ENCODE measurements at places on chromosomes 1 and 21.
A peak's percentile ranks its signal among the peaks of the same experiment; 100 is the strongest.

DNA sequence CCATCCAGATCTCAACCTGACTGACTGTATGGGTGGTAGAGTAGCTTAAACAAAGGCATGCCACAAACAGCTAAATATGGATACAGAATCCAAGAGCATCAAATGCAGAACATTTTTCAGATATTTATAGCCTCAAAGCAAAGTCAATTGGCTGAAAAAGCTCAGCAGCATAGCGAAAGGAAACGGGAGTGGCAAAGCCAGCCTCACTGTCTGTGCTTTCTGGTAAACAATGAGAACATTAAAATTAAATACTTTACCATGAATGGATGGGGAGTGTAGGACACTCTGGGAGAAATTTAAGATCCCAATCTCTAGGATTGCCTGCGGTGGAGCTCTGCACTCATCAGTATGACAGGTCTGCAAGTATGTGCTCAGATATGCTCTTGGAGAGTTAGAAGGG is 4.4 kb downstream of the RASAL2 start:
- DNase-seq = no peak

GRCh38 chr1:236565530-236565929 is 38.8 kb downstream of the HEATR1 start:
- no peak for DNase-seq

GRCh38 chr1:26170472-26170821 is 739 bp downstream of the ZNF593 start:
- no peak for DNase-seq

- DNase-seq = no peak
Observed at GRCh38 chr21:26776310-26777021, 68.7 kb downstream of the ADAMTS1 start.

GRCh38 chr1:201933840-201934430 is 12.4 kb downstream of the LMOD1 start:
- no peak for DNase-seq

DNA sequence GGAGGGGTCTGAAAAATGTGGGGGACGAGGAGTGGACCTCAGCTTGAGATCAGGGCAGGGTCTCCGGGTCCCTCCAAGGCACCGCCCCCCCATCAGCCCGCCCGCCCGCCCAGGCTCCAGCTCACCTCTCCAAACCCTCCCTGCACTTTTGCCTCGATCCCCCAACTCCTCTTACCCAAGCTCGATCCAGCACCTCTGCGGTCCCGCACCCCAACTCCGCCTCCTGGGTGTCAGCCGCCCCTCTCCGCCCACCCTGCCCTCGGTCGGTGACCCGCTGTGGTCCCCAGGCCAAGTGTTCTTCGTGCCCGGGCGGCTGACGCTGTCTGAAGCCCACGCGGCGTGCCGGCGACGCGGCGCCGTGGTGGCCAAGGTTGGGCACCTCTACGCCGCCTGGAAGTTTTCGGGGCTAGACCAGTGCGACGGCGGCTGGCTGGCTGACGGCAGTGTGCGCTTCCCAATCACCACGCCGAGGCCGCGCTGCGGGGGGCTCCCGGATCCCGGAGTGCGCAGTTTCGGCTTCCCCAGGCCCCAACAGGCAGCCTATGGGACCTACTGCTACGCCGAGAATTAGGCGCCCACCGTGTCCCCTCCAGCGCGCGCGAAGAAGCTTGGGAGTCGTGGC is 5.7 kb downstream of the HAPLN2 start:
- peak; percentile 78 for DNase-seq

- no peak for DNase-seq
Observed at GRCh38 chr1:27033043-27033746, 20.5 kb upstream of the TENT5B start.

- no peak for DNase-seq
Observed at GRCh38 chr1:204285436-204286305, 71.9 kb upstream of the GOLT1A start.

DNA sequence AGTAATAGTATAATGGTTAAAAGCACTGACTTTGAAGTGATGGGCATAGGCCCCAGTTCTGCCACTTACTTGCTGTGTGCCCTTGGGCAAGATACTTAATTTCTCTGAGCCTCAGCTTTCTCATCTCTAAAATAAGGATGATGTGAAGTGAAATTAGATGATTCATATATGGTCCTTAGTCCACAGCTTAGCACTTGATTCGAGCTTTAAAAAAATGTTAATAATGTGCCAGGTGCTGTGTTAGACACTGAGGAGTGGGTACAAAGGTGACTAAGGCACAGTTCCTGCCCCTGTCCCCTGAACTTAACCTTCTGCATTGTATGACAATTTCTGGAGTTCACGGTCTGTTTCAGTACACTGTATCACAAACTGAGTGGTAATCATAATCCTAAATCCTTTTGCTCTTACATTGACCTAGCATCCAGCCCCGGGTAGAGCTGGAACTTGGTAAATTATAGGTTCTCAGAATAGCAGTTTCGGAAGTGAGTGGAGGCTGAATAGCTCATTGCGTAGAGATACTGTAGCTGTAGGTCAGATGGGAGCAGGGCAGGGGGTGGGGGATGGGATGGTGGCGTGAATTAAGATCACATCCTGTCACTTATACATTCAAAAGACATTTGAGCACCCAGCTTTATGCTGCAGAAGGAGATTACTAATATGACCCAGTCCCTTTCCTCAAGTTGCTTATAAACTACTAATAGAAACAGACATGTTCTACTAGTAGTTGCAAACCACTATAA is 1.5 kb downstream of the ZNF691 start:
- DNase-seq = no peak

GRCh38 chr1:61457526-61458040 is 267.4 kb downstream of the TM2D1 start:
- no peak for DNase-seq

DNA sequence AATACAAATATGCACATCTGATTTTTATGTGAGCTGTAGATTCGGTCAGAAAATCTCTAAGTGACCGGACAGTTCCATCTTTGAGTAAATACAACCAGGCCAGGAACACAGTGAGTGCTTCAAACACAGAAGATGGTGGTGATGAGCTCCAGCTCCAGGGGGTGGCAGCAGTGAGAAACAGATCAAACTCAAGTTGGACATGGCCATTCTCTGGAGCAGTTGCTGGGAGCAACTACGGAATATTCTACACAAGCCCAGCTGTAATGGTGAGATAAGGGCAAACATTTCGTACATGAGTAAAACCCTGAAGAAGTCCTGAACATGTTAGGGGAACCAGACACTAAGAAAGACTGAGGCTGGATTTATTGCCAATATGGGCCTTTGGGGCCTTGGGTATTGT is 100.7 kb downstream of the BARHL2 start:
- DNase-seq = peak; percentile 44

GRCh38 chr21:38987633-38988508 is 182.1 kb downstream of the ETS2 start:
- no peak for DNase-seq

DNA sequence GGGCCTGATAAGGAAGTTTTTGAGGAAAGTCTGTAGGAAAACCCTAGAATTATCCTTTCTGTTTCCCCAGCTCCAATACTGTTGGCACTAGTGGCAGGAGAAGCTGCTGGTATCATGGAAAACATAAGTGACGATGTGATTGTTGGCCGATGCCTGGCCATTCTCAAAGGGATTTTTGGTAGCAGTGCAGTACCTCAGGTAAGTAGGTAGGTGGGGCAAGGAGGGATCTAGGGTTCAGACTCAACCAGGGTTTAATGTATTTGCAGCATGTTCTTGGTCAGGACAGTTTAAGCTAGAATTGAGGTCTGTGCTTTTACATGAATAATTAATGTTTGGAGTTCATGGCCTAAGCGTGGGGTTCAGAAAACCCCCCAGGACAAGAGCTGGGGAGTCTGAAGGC is 62.1 kb downstream of the KDM1A start:
- DNase-seq = peak; percentile 51

GRCh38 chr1:229156872-229157271 is 114.0 kb upstream of the RAB4A start:
- DNase-seq = peak; percentile 59

DNA sequence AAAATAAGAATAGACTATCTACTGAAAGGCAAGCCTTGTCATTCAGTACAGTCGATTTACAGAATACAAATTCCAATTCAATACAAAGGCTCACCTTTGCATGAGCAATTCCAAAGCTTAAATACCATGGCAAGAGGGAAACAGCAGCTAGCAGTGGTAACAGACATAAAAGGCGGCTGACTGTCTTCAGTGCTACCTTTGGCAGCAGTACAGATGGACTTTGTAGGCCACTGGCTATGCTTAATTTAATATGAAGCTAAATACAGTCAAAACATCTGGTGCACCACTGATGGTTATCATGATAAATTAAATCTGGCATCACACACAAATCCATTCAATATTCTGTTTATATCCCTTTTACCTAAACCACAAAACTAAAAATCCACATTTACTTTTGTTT is 62.4 kb downstream of the RERE start:
- peak; percentile 25 for DNase-seq

GRCh38 chr21:46620846-46621245 is 14.6 kb upstream of the PRMT2 start:
- no peak for DNase-seq

DNA sequence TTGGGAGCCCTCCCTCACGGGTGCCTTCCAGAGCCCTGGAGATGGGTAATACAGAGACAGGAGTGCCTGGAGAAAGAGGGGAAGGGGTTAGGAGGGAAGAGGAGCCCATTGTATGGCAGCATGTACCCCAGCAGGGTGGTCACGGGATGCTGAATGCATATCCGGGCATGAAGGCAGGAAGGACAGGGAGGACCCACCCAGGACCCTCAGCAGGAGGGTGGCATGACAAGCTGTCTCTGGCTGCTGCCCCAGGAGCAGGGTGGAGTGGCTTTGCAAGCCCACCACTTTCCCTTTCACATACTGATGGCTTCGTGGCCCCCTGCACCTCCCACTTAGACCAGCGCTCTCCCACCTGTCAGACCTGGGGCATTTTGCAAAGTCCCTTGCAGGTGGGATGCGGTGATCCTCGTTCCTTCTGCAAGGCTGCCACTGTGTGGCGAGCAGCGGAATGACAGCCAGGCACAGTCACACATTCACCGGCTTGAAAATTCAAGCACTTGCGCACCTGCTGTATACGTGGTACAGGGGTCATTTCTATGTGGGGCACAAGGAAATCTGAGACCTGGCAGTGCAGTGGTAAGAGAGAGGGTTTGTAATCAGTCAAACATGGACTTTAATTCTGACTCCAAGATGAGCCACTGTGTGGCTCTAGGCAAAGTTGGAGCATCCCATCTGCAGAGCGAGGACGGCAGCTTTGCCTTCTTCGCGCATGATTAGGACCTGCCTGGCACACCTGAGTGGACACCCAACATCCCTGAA is 53.2 kb upstream of the TMEM51 start:
- peak; percentile 93 for DNase-seq

DNA sequence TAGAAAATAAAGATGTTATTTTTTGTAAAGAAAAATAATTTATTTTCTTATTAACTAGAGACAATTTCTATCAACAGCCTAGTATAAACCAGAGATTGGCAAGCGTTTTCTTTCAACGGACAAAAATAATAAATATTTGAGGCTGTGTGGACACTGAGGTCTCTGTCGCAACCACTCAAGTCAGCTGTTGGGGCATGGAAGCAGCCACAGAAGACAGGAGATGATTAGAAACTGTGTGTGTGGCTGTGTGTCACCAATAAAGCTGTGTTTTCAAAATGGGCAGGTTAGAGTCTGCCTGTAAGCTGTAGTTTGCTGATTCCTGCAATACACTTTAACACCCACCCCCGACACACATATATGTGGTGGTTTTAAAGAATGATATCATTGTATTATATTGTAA is 200.6 kb upstream of the HMCN1 start:
- DNase-seq = no peak

DNA sequence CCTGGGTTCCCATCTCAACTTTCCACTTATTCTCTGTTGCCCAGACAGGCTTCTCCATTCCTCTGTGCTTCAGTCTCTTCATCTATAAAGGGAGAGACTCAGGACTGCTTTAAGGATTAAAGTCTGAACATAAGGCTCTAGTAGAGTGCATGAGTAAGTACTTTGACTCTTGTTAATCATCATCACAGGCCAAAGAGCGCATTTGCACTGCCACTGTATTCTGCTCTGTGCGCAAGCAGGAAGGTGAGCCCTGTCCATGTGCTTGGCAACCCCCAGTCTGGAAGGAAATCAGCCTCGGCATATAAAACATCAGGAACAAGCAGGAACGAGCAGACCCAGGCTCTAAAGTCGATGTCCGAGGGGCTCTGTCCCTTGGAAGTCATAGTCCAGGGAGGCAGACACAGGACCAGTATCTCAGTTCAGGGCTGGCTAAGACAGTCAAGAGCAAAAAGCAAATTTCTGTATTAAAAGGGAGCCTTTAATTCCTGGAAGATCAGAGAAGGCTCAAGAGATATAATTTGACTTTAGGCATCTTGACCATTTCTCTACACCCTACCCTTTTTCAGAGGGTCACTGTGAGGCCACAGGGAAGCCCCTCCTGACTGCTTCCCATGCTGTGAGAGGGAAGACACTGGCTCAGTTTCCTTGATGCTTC is 131.2 kb downstream of the TRABD2B start:
- no peak for DNase-seq

DNA sequence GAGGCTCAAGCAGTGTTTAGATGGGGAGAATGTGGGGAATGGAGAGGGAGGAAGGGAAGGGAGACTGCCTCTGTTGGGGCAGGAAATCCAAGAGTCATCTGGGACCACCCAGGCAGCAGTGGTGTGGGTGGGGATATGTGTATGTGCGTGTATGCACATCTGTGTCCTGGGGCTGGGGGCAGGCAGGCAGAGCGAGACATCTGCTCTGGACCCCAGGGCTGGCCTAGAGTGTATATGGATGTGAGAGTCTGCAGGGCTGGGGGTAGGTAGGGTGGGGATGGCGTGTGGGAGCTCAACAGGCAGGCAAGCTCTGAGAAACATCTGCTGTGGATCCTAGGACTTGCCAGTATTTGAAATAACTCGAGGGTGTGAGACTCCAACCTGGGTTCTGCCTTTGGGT is 3.5 kb downstream of the PTCH2 start:
- DNase-seq = no peak

GRCh38 chr1:34915521-34915920 is 13.9 kb downstream of the DLGAP3 start:
- DNase-seq = no peak

- DNase-seq = no peak
Observed at GRCh38 chr1:86938855-86939254, 24.4 kb downstream of the HS2ST1 start.

- DNase-seq = no peak
Observed at GRCh38 chr1:59523745-59524450, 227.0 kb downstream of the FGGY start.

DNA sequence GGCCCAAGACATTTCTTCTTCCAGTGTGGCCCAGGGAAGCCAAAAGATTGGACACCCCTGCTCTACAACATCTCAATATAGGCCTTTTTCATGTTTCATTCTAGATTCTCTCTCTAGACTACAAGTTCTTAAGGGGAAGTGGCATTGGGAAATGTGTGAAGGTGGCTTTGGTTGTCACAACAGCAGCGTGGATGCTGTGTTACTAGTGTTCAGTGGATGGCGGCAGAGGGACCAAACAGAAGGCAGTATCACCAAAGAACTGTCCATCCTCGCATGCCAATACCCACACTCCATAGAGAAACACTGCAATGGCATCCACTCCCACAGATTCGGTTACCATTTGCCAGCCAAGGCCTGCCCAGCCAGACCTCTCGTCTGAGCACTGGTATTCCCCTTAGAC is 24.3 kb upstream of the IFNAR2 start:
- no peak for DNase-seq

Data from H7 (cell line).